ENCODE measurements at places on chromosomes 13 and 19. TPM values are rescaled to one million over a fixed set of nuclear protein-coding genes. Genes with fewer than 3 reads are reported as not detected.
A peak's percentile ranks its signal among the peaks of the same experiment; 100 is the strongest.

Gene IRGC
- not detected for polyA plus RNA-seq

Gene METTL21C
- not detected for polyA plus RNA-seq

DNA sequence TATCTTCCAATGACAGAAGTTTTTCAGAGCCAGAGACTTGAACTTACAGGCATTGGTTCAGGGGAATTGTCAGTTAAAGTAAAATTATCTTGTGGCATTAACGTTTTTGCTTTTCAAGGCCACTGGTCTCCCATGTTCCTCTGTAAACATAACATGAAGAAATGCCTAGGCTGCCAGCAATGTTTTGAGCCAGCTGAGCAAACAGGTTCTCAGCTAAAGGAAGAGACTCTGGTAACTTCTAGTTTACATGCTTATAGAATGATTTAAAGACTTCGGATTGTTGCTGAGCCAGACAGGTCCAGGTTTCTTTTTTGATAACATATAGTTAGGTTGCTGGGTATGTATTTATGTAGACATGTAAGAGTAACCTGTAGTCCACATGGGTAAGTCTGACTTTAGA lies 35.7 kb downstream of the ZNF493 start:
- no peaks in the 10 kb centered on the region for H3K4me1 ChIP-seq
- H3K27me3 ChIP-seq = no peaks in the 10 kb centered on the region
- H3K36me3 ChIP-seq = no peaks in the 10 kb centered on the region
- no peak for DNase-seq
- no peak overlapping the region for H3K27ac ChIP-seq
- no peak overlapping the region for H3K4me3 ChIP-seq

GRCh38 chr19:33580026-33580644 lies 41.6 kb upstream of the CHST8 start:
- DNase-seq = no peak
- no peaks in the 10 kb centered on the region for H3K27me3 ChIP-seq
- H3K36me3 ChIP-seq = no peaks in the 10 kb centered on the region

GRCh38 chr19:56671613-56671994 lies at the start of gene ZNF835:
TSS of gene ZNF835 (minus strand) at chr19:56671757. CDS start at chr19:56665198, 6,559 bp downstream.
- DNase-seq = peak; percentile 94
- peak within 1 kb of the TSS; percentile 94 for H3K4me3 ChIP-seq
- H3K4me1 ChIP-seq = peaks cover 14% of the 10 kb centered on the region
- H3K27ac ChIP-seq = no peak within 1 kb of the TSS

DNA sequence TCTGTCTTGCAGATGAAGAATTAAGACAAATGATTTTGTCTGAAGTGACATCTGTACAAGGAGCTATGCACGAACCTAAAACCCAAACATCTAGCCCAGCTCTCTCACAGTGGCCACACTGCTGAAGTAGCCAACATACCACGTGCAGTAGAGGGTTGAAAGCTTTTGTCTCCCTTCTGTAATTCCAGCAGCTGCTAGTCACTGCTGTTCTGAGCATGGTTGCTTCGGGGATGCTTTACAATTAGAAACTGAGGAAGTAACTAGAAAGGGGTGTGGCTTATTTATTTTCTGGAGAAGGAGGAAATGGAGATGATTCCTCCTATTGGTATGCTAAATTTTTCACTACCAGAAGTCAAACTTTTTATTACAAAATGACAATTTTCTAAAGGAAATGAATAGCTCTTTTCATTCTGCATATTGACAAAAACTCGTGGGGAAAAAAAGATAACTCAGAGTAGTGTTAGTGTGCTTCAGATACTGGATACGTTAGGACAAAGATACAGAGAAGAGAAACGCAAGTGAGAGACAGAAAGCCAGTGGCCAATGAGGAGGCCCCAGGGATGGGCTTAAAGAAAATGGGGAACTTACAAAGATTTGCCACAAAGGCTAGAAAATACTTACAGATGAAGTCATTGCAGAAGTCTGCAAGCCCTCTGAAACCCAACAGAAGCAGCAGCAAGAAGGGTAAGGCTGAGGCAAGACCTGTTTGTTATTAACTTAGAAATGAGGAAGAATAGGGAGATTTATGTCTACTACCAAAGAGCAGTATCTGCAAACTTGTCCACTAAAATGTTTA lies 192.7 kb upstream of the MIR17HG start:
- peak overlapping the region; percentile 15 for H3K27ac ChIP-seq
- DNase-seq = no peak
- H3K4me1 ChIP-seq = no peaks in the 10 kb centered on the region
- no peaks in the 10 kb centered on the region for H3K27me3 ChIP-seq
- H3K4me3 ChIP-seq = no peak overlapping the region
- no peaks in the 10 kb centered on the region for H3K36me3 ChIP-seq

GRCh38 chr19:46537136-46538097 lies 41.8 kb upstream of the PNMA8B start:
- no peaks in the 10 kb centered on the region for H3K4me1 ChIP-seq
- H3K36me3 ChIP-seq = no peaks in the 10 kb centered on the region
- no peak overlapping the region for H3K27ac ChIP-seq
- no peaks in the 10 kb centered on the region for H3K27me3 ChIP-seq
- H3K4me3 ChIP-seq = no peak overlapping the region

- H3K4me1 ChIP-seq = no peaks in the 10 kb centered on the region
- no peak overlapping the region for H3K4me3 ChIP-seq
- no peaks in the 10 kb centered on the region for H3K27me3 ChIP-seq
- no peaks in the 10 kb centered on the region for H3K36me3 ChIP-seq
- DNase-seq = no peak
Measured at GRCh38 chr13:53890696-53891095, 862.1 kb downstream of the OLFM4 start.

Measured in kidney (tissue), 22 donors.